ENCODE measurements at places on chromosomes 3 and 15.

GRCh38 chr15:100650685-100651084, 48.3 kb downstream of the ASB7 start:
- no peak for DNase-seq

DNA sequence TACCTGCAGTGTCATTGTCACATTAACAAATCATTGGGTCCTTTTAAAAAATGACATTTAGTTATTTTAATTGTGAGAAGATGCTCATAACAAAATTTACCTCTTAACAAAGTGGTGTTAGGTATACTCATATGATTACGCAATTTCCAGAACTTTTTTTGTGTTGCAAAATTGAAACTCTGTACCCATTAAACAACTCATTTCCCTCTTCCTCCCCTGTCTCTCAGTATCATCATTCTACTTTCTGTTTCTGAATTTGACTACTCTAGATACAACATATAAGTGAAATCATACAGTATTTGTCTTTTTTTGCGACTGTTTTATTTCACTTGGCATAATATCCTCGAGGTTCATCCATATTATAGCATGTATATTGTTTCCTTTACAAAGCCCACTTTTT, 58.7 kb upstream of the CHST2 start:
- no peak for DNase-seq

DNA sequence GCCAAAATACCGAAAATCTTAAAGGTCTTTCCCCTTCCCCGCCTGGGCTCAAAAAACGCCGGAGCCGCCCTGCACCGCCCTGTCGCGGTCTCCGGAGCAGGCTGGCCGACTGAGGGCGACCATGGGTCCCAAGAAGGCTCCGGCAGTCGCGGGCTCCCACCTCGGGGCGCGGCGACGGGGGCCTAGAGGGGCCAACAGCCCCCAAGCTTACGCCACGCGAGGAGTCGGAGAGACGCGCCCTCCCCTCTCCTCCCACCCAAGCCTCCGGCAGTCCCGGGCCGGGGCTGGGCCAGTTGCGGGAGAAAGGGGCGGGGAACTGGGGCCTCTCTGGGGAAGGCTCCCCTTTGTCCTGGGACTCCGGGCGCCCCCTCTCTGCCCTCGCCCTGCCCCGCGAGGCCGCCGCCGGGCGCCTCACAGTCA, 69.2 kb downstream of the GOLGA8B start:
- DNase-seq = peak; percentile 61

- DNase-seq = no peak
Observed at GRCh38 chr3:50642382-50642781, 25.4 kb downstream of the MAPKAPK3 start.

DNA sequence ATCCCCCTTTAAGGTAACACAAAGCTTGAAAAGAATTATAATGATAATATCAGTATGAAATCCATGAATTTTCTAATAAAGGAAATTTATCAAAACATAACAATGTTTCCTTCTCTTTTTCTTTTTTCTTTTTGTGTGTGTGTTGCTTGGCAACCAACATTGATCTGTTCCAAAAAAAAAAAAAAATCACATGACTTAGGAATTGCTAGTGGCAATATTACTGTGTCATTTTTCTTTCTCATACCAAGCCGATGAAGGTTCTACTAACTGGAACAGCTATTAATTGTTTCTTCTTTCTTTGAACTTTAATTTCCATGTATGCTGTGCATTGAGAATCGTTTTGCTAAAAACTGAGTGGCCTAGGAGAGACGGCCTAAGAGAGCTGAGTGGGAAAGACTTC, 317.7 kb upstream of the ONECUT1 start:
- no peak for DNase-seq

- no peak for DNase-seq
Observed at GRCh38 chr15:38130205-38130567, 122.5 kb upstream of the SPRED1 start.

DNA sequence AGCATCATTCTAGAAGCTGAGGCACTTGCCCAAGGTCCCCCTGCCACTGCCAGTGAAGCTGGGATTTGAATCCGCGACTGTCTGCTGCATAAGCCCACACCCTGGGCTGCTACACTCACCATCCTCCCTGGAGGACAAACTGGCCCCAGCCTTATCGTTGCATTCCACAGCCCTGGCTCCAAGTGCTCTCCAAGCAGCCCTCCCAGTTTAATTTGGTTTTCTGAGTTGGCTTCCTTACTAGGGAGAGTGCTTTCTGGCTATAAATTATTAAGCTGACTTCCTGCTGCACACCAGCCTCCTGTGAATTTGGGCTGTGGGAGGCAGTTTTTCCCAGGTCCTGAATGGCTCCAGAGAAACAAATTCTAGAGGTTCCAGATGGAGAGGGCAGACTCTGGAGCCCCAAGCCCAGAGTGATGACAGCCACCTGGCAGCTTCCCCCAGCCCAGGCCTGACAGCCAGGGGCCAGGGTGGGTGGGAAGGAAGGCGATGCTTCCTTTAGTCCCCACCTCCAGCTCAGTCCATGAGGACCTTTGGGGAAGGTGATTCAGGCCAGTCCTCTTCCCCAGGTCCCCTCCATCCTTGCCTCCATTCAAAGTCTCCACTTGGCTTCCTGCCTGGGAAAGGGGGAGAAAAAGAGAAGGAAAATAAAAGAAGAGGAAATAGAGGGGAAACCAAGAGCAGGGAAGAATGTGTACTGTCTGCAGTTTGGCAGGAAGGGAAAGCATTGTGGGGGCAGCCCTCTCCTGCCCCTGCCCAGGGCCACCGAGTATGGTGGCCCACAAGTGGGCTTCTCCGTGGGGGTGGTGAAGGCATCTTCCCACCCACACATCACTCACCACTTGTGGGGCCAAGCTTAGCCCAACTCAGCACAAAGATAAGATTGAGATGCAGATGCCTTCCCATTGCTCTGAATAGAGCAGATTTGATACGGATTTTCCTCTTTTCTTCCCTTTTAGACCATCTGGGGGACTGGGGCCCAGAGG, 69.6 kb downstream of the SEMA5B start:
- DNase-seq = no peak

- no peak for DNase-seq
Observed at GRCh38 chr3:23062982-23063381, 140.1 kb upstream of the UBE2E2 start.

DNA sequence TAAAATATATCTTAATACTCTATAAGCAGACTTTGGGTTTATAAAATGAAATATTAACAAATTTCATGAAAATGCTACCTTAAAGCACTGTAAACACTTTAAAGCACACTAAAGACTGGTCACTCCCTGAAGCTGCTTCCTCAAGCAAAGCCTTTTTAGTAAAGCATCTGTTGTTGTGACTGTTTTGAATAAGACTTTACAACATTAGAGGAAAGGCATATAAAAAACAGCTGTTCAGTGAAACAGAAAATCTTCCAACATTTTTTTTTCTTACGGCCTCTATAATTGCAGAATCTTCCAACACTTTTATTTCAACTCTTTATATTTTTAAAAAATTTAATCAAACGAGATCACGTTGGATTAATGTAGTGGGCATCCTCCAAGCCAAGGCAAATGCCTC, 48.1 kb downstream of the GRK7 start:
- DNase-seq = no peak
